A549 treated with Hydrocortisone at 1 μM for 4 hours (cell line): ENCODE measurements at places on chromosomes 6 and 20. TPM values are rescaled to one million over a fixed set of nuclear protein-coding genes. Genes with fewer than 3 reads are reported as not detected.

FAM83D gene
- total RNA-seq = 62.2 to 69.8 TPM (median 65.9 TPM) in 5 replicates

PHF20 gene
- total RNA-seq = 30.5 to 42.4 TPM (median 36.1 TPM) in 5 replicates

CNR1 gene
- total RNA-seq = 1.3 to 1.9 TPM (median 1.7 TPM) in 5 replicates

TBXT gene
- total RNA-seq = 0.21 TPM in 1 of 5 replicates, not detected in the others

ORC3 gene
- 14.6 to 17.9 TPM (median 17.4 TPM) in 5 replicates for total RNA-seq

ITPR3 gene
- 35.4 to 50.3 TPM (median 48.0 TPM) in 5 replicates for total RNA-seq

VSX1 gene
- total RNA-seq = 0.68 to 1.0 TPM (median 0.99 TPM) in 5 replicates

PHF1 gene
- 14.2 to 18.0 TPM (median 15.3 TPM) in 5 replicates for total RNA-seq

GTF2H4 gene
- total RNA-seq = 17.1 to 32.8 TPM (median 18.2 TPM) in 5 replicates

LHFPL5 gene
- 0.09 to 0.15 TPM (median 0.12 TPM) in 3 of 5 replicates, not detected in the others for total RNA-seq

NCOA7 gene
- 10.4 to 18.8 TPM (median 14.1 TPM) in 5 replicates for total RNA-seq

VNN1 gene
- total RNA-seq = 0.03 to 0.15 TPM (median 0.06 TPM) in 5 replicates

LAMP5 gene
- total RNA-seq = 0.13 TPM in 1 of 5 replicates, not detected in the others

CRIP3 gene
- total RNA-seq = 0.31 to 0.45 TPM (median 0.37 TPM) in 4 of 5 replicates, not detected in the other

BANF2 gene
- not detected in 5 replicates for total RNA-seq

APCDD1L gene
- total RNA-seq = 0.05 to 0.14 TPM (median 0.06 TPM) in 4 of 5 replicates, not detected in the other

MAPK13 gene
- total RNA-seq = 0.45 to 0.93 TPM (median 0.81 TPM) in 5 replicates

C6orf141 gene
- total RNA-seq = 7.8 to 10.1 TPM (median 9.2 TPM) in 5 replicates

ARMC2 gene
- total RNA-seq = 1.7 to 2.4 TPM (median 2.1 TPM) in 5 replicates

SLC22A3 gene
- total RNA-seq = 47.2 to 57.5 TPM (median 53.1 TPM) in 5 replicates

TRIM31 gene
- 0.56 to 0.85 TPM (median 0.63 TPM) in 5 replicates for total RNA-seq

PRPF6 gene
- 49.4 to 62.8 TPM (median 53.2 TPM) in 5 replicates for total RNA-seq

GRM1 gene
- total RNA-seq = 0.02 to 0.05 TPM (median 0.02 TPM) in 3 of 5 replicates, not detected in the others

HSD17B8 gene
- 12.2 to 16.7 TPM (median 14.9 TPM) in 5 replicates for total RNA-seq

TP53TG5 gene
- total RNA-seq = not detected in 5 replicates

IPCEF1 gene
- 0.03 to 0.15 TPM (median 0.15 TPM) in 5 replicates for total RNA-seq

SSTR4 gene
- total RNA-seq = 0.32 to 0.60 TPM (median 0.49 TPM) in 5 replicates

SLC17A3 gene
- total RNA-seq = 0.70 to 1.1 TPM (median 1.0 TPM) in 5 replicates

PNLDC1 gene
- 0.08 to 0.14 TPM in 2 of 5 replicates, not detected in the others for total RNA-seq

CAGE1 gene
- total RNA-seq = not detected in 5 replicates

MARCKS gene
- 13.3 to 18.8 TPM (median 15.5 TPM) in 5 replicates for total RNA-seq

C6orf52 gene
- total RNA-seq = 1.5 to 2.7 TPM (median 2.1 TPM) in 5 replicates

ZNF165 gene
- 0.74 to 1.1 TPM (median 0.86 TPM) in 5 replicates for total RNA-seq

TRIM10 gene
- total RNA-seq = not detected in 5 replicates

EDN1 gene
- total RNA-seq = 36.3 to 45.1 TPM (median 38.8 TPM) in 5 replicates

SGK1 gene
- total RNA-seq = 77.3 to 133 TPM (median 77.6 TPM) in 5 replicates

F13A1 gene
- total RNA-seq = not detected in 5 replicates

ZNF334 gene
- not detected in 5 replicates for total RNA-seq

FERMT1 gene
- total RNA-seq = 14.2 to 18.4 TPM (median 14.7 TPM) in 5 replicates

GSTA3 gene
- not detected in 5 replicates for total RNA-seq

DEFB124 gene
- 0.38 to 1.1 TPM (median 0.76 TPM) in 3 of 5 replicates, not detected in the others for total RNA-seq
